NCI-H2171 (cell line): ENCODE measurements at places on chromosomes 1 and 21.

GRCh38 chr1:96968983-96969382 is 247.4 kb downstream of the PTBP2 start:
- DNase-seq = no peak

GRCh38 chr1:156625436-156626078 is 6.3 kb downstream of the HAPLN2 start:
- no peak for DNase-seq

DNA sequence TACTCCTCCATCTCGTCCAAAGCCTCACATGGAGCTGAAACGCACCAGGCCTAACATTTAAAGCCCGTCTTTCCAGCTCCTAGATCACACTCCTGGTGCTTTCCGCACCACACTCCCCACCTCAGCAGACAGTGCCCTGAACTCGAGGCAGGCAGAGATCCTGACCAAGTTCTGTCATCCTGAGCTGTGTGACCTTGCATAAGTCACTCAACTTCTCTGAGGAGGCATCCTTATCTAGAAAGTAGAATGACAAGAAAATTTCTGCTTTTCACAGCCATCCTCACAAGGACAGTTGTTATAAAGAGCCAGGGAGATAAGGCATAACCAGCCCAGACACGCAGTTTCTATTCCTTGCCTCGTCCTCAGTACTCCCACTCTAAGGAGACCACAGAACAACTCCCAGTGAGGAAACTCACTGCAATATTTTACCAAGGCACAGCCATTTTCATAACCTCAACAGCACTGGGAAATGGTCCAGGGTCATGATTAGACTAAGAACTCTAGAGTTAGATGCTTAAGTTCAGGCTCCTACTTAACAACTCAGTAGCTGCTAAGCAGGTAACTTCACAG is 3.1 kb downstream of the LRP8 start:
- no peak for DNase-seq

DNA sequence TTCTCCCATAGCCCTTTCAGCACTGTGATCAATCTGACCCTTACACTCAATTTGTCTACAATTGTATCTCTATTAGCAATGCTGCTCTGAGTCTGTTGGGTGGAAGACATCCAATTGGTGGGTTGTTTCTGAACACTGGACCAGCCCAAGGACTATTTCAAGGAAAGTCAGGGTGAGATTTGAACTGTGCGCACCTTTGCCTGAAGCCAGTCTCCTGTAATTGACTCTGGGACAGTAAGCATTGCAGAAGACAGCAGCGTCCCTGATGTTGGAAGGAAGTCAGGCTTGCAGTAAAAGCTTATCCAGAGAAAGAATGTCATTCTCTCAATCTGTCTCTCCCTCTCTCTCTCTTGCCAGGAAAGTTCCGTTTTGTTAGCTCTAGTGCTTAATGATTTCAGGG is 233.9 kb downstream of the KIF26B start:
- no peak for DNase-seq

DNA sequence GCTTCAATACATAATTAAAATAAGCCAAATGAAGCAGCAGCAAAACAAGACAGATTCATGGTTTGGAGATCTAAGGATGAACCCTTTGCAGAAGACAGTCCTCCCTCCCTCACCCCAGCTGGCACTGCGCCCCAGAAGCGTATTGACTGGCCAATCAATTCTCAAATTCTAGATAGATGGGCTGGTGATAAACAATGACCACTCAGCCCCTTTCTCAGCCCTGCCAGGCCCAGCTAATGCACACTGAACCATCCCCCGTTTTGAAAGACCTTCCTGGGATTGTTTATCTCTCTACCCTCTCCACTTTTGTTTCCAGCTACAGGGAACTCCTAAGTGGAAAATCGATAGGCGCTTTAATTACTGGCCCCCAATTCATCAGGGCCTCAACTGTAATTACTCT is 29.0 kb downstream of the TNR start:
- DNase-seq = no peak

DNA sequence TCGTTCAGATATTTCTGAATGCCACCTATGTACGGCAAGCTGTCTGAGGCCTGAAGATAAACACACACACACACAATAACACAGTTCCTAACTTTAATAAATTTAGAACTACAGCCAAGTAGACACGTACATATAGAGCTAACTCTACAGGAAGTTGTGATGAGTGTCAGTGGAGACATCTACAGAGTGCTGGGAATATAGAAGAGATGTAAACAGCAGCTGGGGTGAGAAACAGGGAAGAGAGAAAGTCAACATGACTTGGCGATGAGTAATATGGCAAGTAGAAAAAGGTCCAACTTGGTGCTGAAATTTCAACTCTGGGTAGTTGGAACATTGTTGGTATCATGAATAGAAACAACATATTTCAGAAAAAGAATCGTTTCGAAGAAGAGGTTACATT is 206.5 kb downstream of the ZP4 start:
- no peak for DNase-seq

DNA sequence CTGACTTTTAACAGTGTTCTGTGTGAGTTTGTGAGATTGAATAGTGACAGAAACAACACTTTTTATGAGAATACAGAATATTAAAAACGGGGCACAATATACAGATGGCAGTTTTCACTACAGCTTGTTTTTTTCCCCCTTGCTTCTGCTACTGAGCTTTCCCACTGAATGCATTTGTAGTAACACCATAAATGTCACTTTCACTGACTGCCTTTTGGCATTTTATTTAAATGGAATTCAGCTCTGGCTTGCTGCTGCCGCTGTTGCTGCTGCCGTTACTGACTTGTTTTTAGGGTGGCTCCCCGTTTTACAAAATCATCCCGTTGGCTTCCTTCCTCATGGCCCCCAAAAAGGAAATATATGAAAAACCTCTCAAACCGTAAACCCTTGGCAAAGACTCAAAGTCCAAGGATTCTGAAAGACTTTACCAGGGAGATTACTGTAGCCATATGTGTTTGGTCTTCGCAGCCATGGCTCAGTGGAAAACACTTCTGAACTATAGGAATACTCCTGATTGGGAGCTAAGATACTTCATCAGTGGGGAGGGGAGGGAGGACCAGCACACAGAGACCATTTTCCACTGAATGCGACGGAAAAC is 151.0 kb downstream of the NUF2 start:
- no peak for DNase-seq

DNA sequence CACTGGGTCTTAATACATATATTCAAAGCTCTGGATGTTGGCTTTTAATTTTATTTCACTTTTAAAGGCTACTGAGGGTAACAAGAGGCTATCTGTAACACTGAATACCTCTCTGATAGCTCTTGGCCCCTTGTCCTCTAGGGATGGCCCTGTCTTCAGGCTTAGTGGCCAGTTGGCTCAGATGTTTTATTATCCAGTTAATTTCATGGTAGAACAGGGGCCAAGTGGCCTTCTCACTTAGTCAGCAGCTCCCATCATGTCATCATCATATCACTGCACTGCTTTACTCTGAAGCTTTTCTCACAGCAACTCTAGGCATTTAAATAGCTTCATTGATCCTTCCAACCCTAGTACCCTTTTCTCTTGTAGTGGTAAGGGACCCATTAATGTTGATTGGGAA is 40.2 kb upstream of the MACF1 start:
- no peak for DNase-seq

GRCh38 chr21:42120101-42120902 is 49.2 kb downstream of the UMODL1 start:
- peak; percentile 50 for DNase-seq

DNA sequence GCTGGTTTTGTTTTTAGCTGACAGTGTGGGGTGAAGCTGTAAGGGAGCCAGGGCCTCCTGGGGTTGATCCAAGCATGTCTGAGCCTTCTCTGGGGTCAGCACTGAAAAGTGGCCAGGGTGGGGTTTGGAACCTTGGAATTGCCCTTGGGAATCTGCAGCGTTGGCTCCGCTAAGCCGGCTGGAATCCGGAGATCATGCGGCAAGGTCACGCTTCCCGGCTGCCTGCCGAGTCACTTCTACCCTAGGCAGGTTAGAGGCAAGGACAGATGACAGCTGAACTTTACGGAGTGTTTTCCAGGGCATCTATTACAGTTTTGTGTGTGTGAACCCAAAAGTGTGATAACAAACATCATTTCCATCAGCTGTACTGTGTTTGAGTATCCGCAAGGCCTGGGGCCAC is 17.1 kb downstream of the ABCG1 start:
- DNase-seq = no peak

DNA sequence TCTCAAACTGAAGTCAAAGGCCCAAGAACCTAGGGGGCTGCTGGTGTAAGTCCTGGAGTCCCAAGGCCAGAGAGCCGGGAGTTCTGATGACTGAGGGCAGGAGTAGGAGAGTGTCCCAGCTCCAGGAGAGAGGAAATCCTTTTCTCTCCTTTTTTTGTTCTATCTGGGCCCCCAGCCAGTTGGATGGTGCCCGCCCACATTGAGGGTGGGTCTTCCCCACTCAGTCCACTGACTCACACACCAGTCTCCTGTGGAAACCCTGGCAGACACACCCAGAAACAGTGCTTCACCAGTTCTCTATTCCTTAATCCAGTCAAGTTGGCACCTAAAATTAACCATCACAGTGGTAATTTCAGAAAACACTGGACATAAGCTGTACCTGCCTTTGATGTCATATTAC is 12.7 kb upstream of the WDR26 start:
- DNase-seq = no peak

DNA sequence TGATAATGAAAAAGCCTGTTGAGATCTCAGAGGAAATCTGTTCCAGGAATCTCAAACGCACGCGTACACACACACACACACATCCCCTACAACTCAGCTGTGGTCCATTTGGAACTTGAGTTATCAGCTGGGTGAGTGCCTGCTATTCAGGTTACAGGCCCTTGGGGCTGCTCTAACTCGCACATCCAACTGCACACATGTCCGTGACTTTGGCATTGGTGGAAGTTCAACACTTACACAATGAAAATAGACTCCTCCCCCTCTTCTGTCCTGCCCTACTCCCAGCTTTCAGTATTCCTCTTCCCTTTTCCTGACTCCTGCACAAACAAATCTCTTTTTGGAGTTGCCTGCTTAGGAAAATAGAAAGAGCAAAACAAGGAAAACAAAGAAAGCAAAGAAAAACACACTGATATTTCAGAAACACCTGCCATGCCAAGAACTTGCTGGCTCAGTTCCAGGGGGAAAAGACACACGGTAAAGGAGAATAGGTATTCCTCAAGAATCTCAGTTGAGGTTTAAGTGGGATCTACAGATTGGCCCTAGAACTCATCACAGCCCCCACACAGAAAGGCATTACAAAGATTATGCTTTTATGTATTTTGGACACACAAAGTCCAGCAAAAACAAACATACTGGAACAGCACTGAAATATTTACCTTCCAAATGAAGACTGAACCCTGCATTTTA is 140.9 kb downstream of the TGFBR3 start:
- DNase-seq = no peak

DNA sequence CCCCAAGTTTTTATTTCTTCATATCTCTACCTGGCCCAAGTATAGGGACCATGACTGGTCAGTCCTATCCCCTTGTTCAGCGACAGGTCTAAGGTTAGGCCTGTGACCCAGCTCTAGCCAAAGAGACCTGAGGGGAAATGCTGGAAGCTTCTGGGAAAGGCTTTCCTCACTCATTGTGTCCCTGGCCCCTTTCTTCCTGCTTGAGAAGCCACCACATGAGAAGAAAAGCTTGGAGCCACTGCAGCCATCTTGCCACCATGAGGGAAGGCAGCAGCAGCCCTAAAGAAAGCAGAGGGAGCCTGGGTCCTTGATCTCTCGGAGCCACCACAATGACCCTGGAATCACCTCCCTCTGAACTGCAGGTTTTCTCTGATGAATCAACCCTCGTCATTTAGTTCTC is 43.4 kb downstream of the ATF3 start:
- DNase-seq = no peak
